ENCODE measurements at places on chromosomes 2 and 18. TPM values are rescaled to one million over a fixed set of nuclear protein-coding genes. Genes with fewer than 3 reads are reported as not detected.

The PRKAG3 gene
- not detected for total RNA-seq

The NRBP1 gene
- total RNA-seq = 116 TPM

The PHOSPHO2 gene
- total RNA-seq = 1.9 TPM

The ADAM23 gene
- 11.2 TPM for total RNA-seq

The RNF144A gene
- total RNA-seq = 11.0 TPM

The SPHKAP gene
- total RNA-seq = not detected

The MAB21L4 gene
- under 0.01 TPM for total RNA-seq

The GPR155 gene
- total RNA-seq = 2.3 TPM

The HJURP gene
- 42.0 TPM for total RNA-seq

The LRRTM1 gene
- total RNA-seq = not detected

The HOXD12 gene
- total RNA-seq = not detected

The ATF2 gene
- 92.8 TPM for total RNA-seq

The FBXO36 gene
- 1.6 TPM for total RNA-seq

The MEP1B gene
- not detected for total RNA-seq

The UGT1A4 gene
- not detected for total RNA-seq

The C2orf81 gene
- 0.40 TPM for total RNA-seq

The CD207 gene
- not detected for total RNA-seq

The PJVK gene
- 0.80 TPM for total RNA-seq

The CPS1 gene
- total RNA-seq = 12.8 TPM

The ACOXL gene
- total RNA-seq = not detected

The DDX1 gene
- 166 TPM for total RNA-seq

The FAM124B gene
- 125 TPM for total RNA-seq

The GCG gene
- total RNA-seq = not detected

The RIT2 gene
- not detected for total RNA-seq

The IL36B gene
- not detected for total RNA-seq

The UBXN4 gene
- 114 TPM for total RNA-seq

The REG3A gene
- not detected for total RNA-seq

The YPEL5 gene
- total RNA-seq = 45.6 TPM

The THSD7B gene
- under 0.01 TPM for total RNA-seq

The ASPRV1 gene
- 0.14 TPM for total RNA-seq

The SLC4A5 gene
- total RNA-seq = 0.80 TPM

The ZSCAN30 gene
- total RNA-seq = 24.6 TPM

The MOGAT1 gene
- total RNA-seq = not detected

The ABCG5 gene
- total RNA-seq = not detected

The PROKR1 gene
- not detected for total RNA-seq

The KIF5C gene
- under 0.01 TPM for total RNA-seq

The ECEL1 gene
- under 0.01 TPM for total RNA-seq

The DNAJC5G gene
- not detected for total RNA-seq

The THOC1 gene
- total RNA-seq = 80.6 TPM

The VAPA gene
- total RNA-seq = 378 TPM

The NFATC1 gene
- total RNA-seq = 5.7 TPM

All from thoracic aorta endothelial cell (primary cell).